KG1 (cell line): ENCODE measurements at places on chromosomes 5 and 9.

DNA sequence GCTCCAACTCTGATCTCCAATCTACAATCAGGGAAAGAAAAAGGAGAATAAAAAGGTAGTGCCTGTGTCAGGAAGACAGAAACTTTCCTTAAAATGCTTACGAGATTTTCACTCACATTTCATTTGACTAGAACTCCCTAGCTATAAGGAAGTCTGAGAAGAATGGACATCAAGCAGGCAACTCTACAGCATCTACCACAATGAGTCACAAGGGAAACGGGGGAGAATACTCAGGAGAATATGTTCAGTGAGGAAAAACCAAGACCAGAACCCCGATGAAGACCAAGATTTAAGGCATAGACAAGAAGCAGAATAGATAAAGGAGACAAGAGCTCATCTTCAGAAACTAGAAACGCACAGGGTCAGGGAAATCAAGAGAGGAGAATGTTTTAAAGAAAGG, 9.0 kb upstream of the SETD9 start:
- DNase-seq, result no peak

GRCh38 chr5:17267106-17267505, 49.7 kb downstream of the BASP1 start:
- DNase-seq, result no peak

GRCh38 chr5:170442921-170443320, 53.8 kb upstream of the KCNMB1 start:
- DNase-seq, result no peak

GRCh38 chr5:120545951-120546350, 81.9 kb downstream of the PRR16 start:
- DNase-seq, result no peak

GRCh38 chr5:151315998-151316597, 12.5 kb upstream of the SLC36A3 start:
- DNase-seq, result no peak
